ENCODE measurements at places on chromosomes 12 and 14. TPM values are rescaled to one million over a fixed set of nuclear protein-coding genes. Genes with fewer than 3 reads are reported as not detected.

JAG2 gene
- total RNA-seq, result 11.3 TPM

NFE2 gene
- total RNA-seq, result 1.5 TPM

RFLNA gene
- total RNA-seq, result 9.7 TPM

HCAR2 gene
- total RNA-seq, result not detected

DPY19L2 gene
- 4.9 TPM for total RNA-seq

PPP4R4 gene
- total RNA-seq, result 3.9 TPM

CMKLR1 gene
- 0.66 TPM for total RNA-seq

PZP gene
- total RNA-seq, result not detected

IL31 gene
- not detected for total RNA-seq

FBLN5 gene
- 1.0 TPM for total RNA-seq

PTGER2 gene
- total RNA-seq, result 0.68 TPM

OR4L1 gene
- not detected for total RNA-seq

ANO4 gene
- 5.7 TPM for total RNA-seq

PRORP gene
- 37.7 TPM for total RNA-seq

TOMM20L gene
- total RNA-seq, result not detected

NUP37 gene
- total RNA-seq, result 62.8 TPM

PMEL gene
- 71.0 TPM for total RNA-seq

PCED1B gene
- 3.3 TPM for total RNA-seq

NAV3 gene
- total RNA-seq, result 3.0 TPM

ADAMTS20 gene
- 2.1 TPM for total RNA-seq

CLEC1A gene
- total RNA-seq, result not detected

SLC4A8 gene
- 18.0 TPM for total RNA-seq

MSI1 gene
- total RNA-seq, result 93.2 TPM

CPNE6 gene
- total RNA-seq, result not detected

RAB15 gene
- total RNA-seq, result 54.3 TPM

FOXA1 gene
- 0.07 TPM for total RNA-seq

P2RX7 gene
- total RNA-seq, result 0.09 TPM

GMFB gene
- 71.0 TPM for total RNA-seq

SMCO2 gene
- total RNA-seq, result 0.20 TPM

CLEC4E gene
- total RNA-seq, result not detected

ABCC9 gene
- not detected for total RNA-seq

TPPP2 gene
- not detected for total RNA-seq

IL23A gene
- 1.5 TPM for total RNA-seq

SPIC gene
- not detected for total RNA-seq

KLRC4 gene
- not detected for total RNA-seq

MYF5 gene
- total RNA-seq, result not detected

KRT6B gene
- total RNA-seq, result not detected

ADGRD1 gene
- 0.09 TPM for total RNA-seq

SCARB1 gene
- total RNA-seq, result 31.7 TPM

RAD51AP1 gene
- total RNA-seq, result 55.4 TPM

IKZF4 gene
- 13.9 TPM for total RNA-seq

RD3L gene
- not detected for total RNA-seq

GLI1 gene
- total RNA-seq, result 25.8 TPM

BICDL1 gene
- 13.8 TPM for total RNA-seq
